ENCODE measurements at places on chromosomes 6 and 20.

GRCh38 chr6:143427109-143427817 lies 23.2 kb downstream of the ADAT2 start:
- no peak for DNase-seq

DNA sequence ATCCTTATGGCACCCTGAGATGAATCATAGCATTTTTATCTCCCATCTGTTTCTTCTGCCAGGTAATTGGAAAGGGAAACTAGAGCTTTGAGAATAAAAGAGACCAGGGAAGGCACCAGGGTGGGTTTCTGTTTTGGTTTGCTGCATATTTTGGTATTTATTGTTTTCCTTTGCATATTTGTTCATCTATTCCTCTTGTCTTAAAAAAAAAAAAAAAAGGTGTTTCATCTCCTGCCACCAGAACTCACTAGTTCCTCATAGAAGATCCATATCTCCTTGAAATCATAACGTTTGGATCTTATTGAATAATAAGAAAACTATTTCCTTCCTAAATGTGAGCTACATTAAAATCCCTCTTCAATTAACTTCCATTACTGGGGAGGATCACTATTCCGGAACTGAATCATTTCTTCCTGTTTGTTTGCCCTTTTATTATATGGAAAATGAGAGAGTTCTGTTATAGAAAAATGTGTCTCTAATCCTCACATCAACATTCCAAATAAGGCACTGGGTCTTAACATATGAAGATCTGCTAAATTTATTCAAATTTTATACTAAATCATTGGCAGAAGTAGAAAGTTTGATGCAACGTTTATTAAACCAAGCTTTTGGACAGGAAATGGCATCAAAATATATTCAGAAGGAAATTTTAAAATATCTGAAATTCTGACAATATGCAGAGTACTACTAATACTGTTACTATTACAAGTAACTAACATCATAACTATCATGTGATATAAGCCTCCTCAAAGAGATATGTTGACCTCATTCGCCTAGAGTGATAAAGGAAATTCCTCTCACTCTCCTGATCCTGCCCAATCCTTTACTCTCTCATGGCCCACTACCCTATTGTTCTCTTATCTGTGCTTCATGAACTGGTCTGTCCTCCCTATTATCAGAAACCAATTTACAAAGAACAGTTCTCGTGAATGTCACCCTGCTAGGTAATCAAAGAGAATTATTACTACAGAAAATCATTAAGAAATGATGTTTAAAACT lies 229.4 kb upstream of the RSPO3 start:
- no peak for DNase-seq

DNA sequence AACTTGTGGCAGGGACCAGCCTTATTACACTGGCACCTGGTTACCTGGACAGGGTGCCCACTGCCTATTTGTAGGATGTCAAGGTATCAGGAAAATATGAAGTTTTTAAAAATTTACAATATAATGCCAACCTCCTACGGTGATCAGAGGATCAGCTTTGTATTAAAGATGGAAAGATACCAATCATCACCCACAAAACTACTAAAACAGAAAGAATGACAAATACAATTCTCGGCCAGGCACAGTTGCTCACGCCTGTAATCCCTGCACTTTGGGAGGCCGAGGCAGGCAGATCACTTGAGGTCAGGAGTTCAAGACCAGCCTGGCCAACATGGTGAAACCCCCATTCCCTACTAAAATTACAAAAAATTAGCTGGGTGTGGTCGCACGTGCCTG lies 18.4 kb upstream of the PRND start:
- no peak for DNase-seq

- DNase-seq: no peak
Measured at GRCh38 chr6:20563377-20563776, 29.1 kb downstream of the CDKAL1 start.

- DNase-seq: no peak
Measured at GRCh38 chr6:98986071-98986615, 38.4 kb upstream of the FBXL4 start.

DNA sequence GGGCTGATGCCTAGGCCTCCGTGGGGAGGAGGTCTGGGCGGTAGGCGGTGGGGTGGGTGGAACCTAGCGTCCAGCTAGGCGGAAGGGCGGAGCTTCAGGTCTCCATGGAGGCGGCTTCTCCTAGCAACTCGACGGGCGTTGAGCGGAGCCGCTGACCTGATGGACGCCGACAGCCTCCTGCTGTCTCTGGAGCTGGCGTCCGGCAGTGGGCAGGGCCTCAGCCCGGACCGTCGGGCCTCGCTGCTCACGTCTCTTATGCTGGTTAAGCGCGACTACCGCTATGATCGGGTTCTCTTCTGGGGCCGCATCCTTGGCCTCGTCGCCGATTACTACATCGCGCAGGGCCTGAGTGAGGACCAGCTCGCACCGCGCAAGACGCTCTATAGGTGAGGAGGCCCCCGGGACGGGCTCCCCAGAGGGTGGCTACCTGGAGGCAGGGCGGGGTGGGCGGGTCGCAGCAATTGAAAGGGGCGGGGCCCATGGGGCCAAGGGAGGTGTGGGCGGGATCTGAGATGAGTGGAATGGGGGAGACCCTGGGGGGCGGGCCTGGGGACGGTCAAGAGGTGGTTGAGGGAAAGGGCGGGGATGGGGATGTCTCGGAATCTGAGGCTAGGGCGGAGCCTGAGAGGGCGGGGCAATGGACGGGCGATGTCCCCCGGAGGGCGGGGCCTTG lies at the start of gene RSPH9:
RSPH9 (plus strand) TSS at position 97 of the 673 bp plus-strand sequence; CDS start at position 160, 63 bp downstream.
- DNase-seq: no peak

- DNase-seq: no peak
Measured at GRCh38 chr6:100307561-100307960, 157.2 kb downstream of the SIM1 start.

- no peak for DNase-seq
Measured at GRCh38 chr6:104428184-104428583, 431.5 kb downstream of the HACE1 start.

DNA sequence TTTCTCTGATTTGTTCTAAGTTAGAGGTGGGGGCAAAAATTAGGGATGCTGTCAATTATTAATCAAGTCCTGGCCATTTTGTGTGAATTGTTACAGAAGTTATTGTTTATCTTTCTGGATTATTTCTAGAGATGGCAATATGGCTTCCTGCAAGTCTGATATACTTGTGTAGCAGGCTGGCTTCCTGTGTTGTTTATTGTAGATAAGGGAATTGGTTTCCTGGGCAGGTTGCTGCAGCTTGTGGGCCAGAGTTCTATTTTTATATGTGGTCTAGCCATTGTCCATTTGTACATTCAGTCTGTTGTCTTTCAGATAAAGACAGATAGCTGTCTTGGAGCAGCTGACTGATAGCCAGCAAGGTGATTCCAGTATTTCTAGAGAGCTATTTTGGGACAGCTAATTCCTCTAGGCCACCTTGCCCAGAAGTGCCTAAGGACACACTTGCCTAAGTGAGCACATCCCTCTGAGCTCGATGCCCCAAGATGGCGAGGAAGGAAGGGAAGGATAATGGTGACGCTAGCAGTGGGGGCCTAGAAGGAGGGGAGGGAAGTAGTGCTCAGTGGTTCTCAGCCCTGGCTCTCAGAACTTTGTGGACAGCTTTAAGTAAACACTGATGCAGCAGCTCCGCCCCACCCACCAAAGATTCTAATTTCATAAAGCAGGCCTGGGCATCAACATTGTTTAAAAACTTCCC lies 25.5 kb downstream of the DDO start:
- no peak for DNase-seq

DNA sequence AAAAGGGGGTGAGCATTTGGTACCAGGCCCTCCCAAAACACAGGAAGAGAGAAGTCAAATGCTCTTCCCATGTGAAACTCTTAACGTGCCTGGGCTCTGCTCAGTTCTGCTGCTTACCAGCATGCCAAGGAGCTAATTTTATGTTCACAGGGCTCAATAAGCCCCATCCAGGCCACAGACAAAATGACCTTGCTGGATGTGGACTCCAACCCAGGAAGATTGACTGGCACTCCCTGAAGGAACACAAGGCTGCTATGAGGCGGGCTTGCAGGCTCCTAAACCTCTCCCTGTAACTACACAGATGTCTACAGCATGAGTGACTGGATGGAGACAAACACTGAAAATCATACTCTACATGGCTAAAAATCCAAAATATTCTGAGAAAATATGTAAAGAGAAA lies 50.6 kb downstream of the CHD6 start:
- DNase-seq: no peak

DNA sequence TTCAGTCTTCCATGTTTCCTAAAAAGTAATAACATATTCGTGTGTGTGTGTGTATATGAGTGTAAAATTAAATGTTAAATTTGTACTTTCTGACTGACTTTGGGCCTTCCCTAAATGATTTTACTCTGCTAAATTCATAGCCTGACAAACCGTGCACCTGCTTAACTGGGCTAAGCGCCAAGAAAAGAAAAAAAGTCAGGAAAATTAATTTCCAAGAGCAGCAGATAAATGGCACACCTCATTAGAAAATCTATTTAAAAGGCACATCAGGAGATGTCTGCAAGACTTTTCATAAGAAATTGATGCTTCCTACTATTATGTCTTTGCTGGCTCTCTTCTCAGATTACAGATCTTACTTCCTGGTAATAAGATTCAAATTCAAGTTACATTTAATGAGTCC lies 72.4 kb downstream of the TRDN start:
- no peak for DNase-seq

DNA sequence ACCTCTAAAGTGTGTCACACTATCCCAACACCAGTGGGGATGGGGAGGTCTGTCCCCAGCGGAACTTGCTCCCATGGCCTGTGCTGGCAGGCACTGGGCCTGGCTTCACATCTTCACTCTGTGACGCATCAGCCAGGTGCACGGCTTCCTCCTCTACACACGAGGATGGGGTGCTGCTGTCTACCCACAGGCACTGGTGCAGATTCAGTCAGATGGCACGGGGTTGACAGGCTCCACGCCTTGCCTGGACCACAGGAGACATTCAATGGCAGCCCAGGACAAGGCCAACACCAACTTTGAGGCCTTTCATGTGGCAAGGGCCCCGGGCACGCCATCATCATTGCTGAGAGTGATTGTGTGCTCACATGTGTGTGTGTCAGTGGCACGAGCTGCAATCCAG lies 92.4 kb downstream of the TMEM242 start:
- no peak for DNase-seq

DNA sequence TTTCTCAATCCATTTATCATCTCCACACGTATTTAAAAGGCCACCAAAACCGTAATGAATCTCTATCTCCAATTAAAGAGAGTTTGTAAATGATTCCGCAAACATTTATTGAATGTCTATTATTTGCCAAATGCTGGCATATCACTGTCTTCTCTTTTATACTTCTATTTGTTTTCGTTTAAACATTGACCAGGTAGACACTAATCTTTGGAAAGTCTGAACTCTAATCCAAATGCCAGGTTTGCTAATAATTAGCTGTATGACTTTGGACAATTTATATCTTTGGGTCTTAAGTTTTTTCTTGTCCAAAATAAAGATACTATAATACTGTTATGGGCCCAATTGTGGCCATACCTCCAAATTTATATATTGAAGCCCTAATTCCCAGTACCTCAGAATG lies 299.2 kb upstream of the TBX18 start:
- no peak for DNase-seq

DNA sequence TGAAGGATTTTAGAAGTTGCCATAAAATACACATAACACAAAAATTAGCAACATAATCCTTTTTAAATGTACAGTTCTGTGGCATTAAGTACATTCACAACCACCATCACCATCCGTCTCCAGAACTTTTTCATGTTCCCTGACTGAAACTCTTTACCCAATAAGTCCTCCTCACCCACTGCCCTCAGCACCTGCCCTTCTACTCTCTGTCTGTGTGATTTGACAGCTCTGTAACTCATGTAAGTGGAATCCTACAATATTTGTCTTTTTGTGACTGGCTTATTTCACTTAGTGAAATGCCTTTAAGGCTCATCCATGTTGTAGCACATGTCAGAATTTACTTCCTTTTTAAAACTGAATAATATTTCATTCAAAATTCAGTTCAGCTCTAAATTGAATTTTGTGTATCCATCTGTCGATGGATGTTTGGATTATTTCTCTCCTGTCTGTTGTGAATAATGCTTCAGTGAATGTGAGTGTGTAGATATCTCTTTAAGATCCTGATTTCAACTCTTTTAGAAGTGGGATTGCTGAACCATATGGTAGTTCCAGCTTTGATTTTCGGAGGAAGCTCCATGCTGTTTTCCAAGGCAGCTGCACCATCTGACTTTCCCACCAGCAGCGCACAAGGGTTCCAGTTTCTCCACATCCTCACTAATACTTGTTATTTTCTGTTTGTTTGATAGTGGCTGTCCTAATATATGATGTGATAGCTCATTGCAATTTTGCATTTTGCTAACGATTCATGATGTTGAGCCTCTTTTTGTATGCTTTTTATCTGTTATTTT lies 4.2 kb downstream of the ENTPD6 start:
- no peak for DNase-seq

GRCh38 chr6:25363427-25363826 lies 84.3 kb downstream of the CARMIL1 start:
- DNase-seq: no peak

GRCh38 chr6:132865364-132865763 lies 51.0 kb downstream of the RPS12 start:
- DNase-seq: no peak

GRCh38 chr6:15090145-15090579 lies 155.7 kb upstream of the JARID2 start:
- no peak for DNase-seq

DNA sequence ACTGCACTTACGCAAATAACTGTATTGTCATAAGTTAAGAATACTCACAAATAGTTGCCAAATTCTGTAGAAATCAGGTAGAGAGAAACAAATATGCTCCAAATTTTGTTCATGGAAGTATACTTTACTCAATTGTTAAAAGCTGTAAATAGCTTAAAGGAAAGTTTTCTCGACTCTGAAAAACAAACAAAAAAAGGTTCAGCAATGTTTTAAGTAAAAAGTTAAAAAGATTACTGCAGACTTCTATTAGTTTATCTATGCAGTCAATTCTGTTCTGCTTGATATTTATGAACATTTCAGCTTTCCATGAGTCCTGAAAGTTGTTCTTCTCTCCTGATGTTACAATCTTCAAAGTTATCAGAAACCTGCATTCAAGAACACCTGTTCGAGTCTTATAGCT lies 37.5 kb upstream of the FAM8A1 start:
- no peak for DNase-seq

- DNase-seq: no peak
Measured at GRCh38 chr20:64154590-64155257, 9.5 kb upstream of the MYT1 start.
